Hepatic stellate cell (primary cell): ENCODE measurements at places on chromosomes 7 and 10.
A peak's percentile ranks its signal among the peaks of the same experiment; 100 is the strongest.

DNA sequence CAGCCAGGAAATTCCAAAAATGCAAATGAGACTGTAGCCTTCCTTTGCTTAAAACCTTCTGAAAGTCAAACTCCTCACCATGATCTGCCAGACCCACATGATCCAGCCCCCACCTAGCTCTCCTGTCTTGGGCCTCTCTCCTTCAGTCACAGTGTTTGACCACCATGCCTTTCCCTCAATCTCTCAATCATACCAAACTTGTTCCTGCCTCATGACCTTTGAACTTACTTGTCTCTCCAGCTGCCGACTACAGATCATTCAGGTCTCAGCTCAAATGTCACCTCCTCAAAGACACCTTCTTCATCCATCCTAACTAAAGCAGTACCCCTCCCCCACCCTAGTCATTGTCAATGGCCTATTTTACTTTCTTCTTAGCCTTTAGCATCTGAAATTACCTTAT lies 9.3 kb upstream of the ADD3 start:
- no peak for DNase-seq

- DNase-seq = no peak
Measured at GRCh38 chr10:10198363-10198762, 819.3 kb upstream of the CELF2 start.

DNA sequence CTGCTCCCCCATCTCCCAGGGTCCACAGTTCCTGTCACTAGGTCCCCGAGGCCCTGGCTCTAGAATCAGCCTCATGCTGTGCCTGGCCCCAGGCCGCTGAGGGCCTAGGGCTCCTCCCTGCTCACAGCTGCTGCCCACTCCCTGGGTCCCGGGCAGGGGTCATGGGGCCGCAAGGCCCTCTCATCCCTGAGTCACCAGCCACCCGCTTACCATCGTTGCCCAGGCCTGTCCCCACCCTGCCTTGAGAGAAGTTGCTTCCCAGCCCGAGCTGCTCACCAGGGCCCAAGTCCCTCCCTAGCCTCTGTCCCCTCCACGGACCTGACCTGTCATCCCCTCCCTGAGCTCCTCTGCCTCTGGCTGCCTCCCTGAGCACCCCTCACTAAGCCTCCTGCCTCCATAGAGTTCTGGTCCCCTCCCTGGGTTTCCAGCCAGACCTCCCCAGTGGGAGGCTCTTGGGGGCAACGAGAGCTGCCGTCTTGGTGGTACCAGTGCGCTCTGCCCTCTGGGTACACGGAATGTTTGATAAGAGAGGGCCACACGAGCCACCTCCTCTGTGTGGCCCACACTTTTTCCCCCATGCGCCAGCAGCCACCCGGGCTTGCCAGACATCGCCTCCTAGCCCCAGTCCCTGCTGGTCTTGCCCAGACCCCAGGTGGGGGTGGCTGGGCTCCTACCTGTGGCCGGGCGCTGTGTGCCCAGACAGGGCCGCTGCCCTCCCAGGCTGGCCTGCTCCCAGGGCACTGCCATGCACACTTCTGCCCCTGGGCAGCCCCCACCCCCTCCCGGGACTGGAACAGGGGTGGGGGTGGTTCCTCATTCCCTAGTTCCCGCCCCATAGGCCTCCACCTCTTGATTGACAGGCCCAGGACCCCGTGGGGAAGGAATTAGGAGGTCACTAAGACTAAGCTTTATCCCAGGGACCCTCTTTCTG lies 21.3 kb downstream of the MLXIPL start:
- DNase-seq = no peak

- no peak for DNase-seq
Measured at GRCh38 chr7:17844022-17844421, 96.3 kb downstream of the SNX13 start.

GRCh38 chr7:150756166-150756565 lies 18.9 kb downstream of the GIMAP5 start:
- no peak for DNase-seq

DNA sequence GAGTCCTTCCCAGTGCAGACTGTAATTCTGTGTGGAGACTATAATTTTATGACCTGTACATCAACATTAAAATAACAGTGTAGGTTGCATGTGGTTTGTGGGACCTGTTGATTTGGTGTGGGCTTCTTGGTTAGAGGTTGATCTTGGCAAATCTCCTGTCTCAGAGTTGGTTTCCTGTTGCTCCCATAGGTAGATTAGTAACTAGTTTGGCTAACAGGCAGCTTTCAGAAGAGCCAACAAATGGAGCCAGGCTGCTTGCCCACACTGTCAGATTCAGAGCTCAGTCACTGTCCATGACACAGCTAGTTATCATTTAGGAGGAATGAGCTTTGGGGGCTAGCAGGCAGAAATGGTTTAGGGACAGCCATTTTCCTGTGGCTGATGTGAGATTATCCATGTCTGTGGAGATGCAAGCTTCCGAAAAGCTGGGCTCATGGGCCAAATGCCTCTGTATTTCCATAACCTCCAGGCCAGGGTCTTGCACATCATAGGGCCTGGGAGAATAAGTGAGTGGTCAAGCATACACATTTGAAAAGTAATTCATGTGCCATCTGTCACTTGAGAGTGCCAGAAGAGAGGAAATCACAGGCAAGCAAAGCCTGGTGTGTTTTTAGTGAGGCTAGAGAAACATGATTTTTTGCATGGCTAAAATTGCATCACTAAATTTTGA lies 33.4 kb downstream of the CCM2 start:
- peak; percentile 13 for DNase-seq

DNA sequence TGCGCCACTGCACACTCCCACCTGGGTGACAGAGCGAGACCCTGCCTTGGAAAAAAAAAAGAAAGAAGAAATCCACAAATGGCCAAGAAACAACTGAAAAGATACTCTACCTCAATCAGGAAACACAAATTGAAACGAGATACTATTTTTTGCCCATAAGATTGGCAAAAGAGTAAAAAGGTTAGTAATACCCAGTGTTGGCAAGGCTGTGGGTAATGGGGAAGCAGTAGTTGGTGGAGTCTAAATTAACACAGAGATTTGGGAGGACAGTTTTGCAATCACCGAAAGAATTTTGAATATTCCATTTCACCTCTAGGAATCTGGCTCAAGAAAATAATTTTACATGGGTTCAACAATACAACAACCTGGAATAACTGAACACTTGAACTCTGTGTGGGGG lies 19.9 kb downstream of the ABRAXAS2 start:
- no peak for DNase-seq

DNA sequence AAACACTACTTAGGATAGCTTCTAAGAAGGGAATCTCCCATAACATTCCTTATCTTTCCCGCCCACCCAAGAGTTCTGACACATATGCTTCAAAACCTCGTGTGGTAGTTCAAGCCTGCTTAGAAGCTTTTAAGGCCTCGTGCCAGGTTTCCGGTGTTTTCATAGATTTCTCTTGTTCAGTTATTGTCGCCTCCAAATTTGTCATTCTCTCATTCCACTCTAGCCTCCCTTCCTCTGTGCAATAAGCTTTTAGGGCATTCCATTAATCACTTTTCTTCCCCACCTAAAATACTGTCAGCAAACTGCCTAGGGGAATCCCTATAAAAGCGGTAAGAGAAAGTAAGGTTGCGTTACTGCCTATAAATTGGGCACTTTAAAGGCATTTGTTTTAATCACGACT lies 718 bp upstream of the BPGM start:
- DNase-seq = no peak

DNA sequence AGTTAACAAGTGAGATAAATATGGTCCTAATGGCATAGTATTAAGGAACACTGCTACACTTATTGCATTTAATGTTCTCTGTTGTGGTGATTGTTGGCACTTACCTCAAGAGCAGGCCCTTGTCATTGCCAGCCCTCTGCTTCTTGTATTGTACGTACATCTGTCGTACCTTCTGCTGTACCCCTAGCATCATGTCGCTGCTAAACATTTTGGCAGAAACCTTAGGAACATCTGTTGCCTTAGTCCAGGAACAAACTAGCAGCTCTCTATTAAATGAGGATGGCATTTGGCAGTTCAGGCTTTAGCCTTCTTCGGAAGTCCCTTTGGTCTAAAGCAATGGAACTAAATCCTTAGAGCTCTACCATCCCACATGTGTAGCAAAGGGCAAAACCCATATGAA lies 47.6 kb downstream of the PRKG1 start:
- no peak for DNase-seq

DNA sequence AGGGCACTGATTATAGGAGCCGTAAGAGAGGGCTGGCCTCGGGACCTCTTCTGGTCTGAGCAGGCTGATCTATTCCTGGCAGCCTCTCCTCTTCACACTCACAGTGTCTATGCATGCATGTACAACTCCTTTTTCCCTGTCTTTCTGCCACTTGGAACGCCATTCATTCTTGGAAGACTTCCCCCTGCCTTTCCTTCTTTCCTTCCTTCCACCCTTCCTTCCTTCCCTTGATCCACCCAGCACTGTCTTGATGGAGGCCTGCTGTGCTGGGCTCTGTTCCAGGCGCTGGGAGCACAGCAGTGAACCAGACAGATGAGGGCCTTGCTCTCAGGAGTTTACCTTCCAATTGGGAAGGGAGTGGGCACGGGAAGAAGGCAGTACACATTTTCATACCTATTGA lies 114.8 kb downstream of the SH3PXD2A start:
- no peak for DNase-seq

GRCh38 chr7:146937836-146938235 lies 821.2 kb downstream of the CNTNAP2 start:
- DNase-seq = no peak

DNA sequence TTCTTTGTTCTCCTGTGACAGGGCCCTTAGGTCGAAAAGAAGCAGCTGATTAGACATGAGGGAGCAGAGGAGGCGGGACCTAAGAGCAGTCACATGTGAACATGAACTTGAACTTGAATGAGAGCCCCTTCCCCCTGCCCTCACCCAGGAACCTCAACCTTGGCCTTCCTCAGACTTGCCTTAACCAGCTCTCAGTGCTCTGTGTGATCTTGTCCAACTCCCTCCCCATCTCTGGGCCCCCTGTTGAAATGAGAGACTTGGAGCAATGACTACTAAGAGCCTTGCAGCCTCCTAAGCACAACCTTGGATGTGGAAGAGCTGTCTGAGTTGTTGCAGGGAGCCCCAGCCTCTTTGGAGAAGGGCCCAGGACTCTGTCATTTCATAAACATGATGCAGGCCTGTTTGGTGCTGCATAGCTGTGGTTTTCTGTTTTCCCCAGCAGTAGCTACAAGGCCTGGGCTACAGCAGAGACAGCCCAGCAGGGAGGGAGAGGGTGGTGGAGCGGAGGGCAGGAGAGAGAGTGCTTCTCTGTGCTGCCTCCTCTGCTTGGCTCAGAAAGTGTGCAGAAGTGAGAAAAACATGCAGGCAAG lies 123.9 kb upstream of the ZMIZ1 start:
- DNase-seq = peak; percentile 90

DNA sequence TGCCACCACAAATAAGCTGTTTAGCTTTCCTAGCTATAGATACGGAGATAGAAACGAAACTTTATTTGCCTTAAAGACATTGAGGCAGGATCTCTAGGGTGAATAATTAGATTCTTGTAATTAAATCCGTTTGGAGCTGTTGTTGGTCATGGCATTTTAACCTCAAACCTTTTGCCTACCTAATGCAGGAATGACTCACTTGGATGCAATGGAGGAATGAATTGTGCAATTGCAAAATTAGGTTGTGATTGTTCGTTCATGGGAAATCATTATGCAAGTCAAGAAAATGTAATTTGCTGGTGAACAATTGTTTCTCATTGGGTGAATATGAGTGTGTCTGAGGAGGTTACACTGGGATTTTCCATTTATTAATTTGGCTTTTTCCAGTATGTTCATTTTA lies 703.5 kb downstream of the GATA3 start:
- DNase-seq = no peak

- no peak for DNase-seq
Measured at GRCh38 chr10:118944959-118945633, 84.4 kb upstream of the NANOS1 start.

DNA sequence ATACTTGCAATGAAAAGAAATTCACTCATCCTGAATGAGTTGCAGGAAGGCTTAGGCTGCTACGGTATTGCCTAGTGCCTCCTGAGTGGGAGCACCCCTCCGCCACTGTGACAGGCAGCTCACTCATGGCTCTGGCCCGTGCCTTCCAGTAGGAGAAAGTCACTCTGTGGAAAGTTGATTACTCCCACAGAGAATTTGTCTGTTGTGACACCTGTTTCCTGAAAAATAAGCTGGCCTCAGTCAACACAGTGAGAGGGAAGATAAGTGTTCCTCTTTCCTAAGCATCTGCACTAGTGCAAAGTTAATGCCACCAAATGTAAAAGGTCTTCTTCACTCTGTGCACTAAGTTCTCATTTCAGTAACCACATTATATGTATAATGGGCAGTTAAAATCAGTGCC lies 158.8 kb upstream of the INHBA start:
- DNase-seq = no peak

- DNase-seq = no peak
Measured at GRCh38 chr7:90579181-90579688, 16.9 kb upstream of the CDK14 start.
